ENCODE measurements at places on chromosomes 16 and 17.

GRCh38 chr17:50288306-50288705 is 14.0 kb downstream of the TMEM92 start:
- peak; percentile 64 for DNase-seq

GRCh38 chr17:18257268-18257981 is 1.1 kb downstream of the FLII start:
- peak; percentile 20 for DNase-seq

GRCh38 chr17:66605541-66605940 is 229.4 kb upstream of the CACNG5 start:
- no peak for DNase-seq

GRCh38 chr16:76278980-76279379 is 1.8 kb downstream of the CNTNAP4 start:
- no peak for DNase-seq

- DNase-seq, result no peak
Observed at GRCh38 chr16:71524566-71525553, 1.4 kb upstream of the CHST4 start.

GRCh38 chr16:47815655-47816054 is 340.1 kb downstream of the ABCC12 start:
- DNase-seq, result no peak

DNA sequence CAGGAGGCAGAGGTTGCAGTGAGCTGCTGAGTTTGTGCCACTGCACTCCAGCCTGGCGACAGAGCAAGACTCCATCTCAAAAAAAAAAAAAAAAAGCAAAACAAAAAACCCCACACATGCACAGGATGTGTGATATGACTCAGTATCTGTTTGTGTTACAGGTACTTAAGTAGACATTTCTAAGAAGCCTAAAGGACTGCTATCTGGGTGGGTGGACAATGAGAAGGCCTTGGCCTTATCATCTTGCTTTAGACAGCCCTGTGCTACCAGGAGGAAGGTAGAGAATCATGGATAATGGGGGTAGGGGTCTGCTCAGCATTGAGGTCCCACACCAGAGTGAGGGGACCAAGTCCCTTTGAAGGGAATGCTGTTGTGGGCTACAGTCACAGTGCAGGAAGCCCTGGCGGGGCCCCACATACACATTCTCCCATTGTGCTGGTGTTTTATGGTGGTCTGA is 26.7 kb downstream of the PLD6 start:
- no peak for DNase-seq

DNA sequence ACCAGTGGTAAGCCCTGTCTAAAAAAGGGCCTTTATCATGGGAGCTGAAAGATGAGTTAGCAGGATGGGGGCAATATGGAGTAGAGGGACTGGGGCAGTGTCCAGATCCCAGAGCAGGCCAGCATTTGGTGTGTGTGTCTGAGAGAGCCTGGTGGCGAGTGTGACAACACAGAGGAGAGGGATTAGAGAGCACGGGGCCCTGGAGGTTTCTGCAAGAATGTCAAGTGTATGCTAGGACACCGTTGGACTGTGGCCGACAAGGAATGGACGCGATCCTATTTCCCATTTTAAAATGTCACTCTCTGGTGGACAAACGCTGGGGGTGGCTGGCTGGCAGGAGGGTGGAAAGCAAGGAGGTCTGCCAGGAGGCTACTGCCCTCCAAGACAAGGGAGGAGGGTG is 12.4 kb downstream of the TAC4 start:
- no peak for DNase-seq

DNA sequence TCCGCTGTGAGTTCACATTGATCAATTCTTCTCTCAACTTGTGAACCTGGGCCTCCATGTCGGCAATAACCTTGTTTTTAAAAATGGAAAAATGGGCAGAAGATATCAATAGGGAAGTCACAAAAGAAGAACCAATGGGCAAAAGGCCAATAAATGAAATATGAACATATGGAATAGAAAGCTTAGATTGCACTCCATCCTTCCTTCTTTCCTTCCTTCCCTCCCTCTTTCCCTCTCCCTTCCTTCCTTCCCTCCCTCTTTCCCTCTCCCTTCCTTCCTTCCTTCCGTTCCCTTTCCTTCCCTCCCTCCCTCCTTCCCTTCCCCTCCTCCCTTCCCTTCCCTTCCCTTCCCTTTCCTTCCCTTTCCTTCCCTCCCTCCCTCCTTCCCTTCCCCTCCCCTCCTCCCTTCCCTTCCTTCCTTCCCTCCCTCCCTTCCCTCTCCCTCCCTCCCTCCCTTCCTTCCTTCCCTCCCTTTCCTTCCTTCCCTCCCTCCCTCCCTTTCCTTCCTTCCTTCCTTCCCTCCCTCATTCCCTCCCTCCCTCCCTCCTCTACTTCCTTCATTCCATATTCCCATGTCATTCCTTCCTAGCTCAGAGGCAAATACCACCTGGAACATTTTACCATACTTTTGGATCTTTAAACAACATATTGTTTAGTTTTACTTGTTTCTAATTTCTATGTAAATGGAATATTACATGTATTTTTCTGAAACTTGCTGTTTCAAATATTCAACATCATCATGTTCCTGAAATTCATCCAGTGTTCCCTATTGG is 290.7 kb upstream of the AXIN2 start:
- no peak for DNase-seq

- DNase-seq, result peak; percentile 70
Observed at GRCh38 chr17:72270273-72270924, 149.6 kb downstream of the SOX9 start.

DNA sequence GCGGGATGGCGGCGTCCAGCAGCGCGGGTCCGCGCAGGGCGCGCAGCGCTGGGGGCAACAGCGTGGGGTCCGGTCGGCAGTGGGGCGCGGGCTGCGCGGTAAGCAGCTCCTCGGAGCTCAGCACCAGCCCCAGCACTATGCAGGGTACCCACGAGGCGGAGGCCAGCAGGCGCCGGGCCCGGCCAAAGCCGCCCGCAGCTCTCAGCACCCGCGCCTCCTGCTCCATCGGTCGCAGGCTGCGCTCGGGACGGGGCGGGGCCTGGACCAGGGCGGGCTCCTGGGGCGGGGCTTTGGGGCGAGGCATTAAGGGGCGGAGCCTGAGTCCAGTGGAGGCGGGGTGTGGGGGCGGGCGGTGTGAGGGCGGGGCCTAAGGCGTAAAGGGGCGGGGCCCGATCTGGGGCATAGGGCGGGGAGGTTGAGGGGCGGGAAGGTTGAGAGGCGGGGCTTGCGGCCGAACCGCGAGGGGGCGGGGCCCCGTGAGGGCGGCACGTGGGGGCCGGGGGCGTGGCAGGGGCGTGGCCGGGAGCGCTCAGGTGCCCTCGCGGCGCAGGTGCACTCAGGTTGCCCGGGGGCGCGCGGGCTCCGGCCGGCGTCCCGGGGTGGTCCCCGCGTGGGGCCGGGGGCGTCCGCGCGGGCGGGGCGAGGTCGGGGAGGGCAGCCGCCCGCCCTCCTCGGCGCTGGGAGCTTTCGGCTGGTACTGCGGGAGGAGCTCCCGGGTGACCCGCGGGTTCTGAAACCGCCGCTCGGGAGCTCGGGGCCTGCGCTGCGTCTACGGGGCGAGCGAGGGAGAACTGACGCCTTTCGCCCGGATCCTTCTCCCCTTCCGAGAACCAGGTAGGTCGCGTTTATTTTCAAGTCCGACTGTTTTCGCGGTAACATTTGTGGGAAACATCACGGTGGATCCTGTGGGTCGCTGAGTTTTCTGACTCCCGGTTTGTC is 1.4 kb upstream of the SLC22A31 start:
- peak; percentile 91 for DNase-seq

DNA sequence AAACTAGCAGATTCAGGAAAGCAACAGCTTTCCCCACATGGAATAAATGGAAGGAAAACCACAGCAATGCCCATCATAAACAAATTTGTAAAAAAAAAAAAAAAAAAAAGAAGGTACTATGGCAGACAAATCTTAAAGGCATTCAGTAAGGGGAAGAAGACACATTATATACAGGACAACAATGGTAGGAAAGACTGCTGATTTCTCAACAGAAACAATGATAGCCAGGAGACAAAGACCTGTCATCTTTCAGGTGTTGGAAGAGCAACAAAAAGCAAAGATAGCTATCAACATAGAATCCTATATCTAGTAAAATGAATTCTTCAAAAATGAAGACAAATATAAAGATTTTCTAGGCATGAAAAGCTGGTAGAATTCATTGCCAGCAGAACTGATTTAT is 65.9 kb downstream of the KCNJ2 start:
- no peak for DNase-seq

DNA sequence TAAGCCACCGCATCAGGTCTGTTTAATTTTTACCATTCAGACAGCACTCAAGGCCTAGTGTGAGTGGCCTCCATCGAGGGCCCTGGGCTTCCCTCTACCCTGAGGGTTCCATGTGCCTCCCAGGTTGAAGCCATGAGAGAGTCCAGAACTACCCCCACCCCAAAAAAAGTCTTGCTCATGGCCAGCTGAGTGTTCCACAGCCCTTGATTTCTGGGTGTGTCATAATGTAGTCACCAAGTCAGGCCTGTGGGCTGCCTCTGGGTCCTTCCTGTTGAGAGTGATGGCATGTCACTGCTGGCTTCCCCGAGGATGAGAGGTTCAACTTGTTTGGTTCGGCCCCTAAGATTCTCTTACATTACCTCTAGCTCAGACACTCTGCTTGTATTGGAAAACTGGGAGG is 100.6 kb downstream of the PITPNC1 start:
- DNase-seq, result no peak

DNA sequence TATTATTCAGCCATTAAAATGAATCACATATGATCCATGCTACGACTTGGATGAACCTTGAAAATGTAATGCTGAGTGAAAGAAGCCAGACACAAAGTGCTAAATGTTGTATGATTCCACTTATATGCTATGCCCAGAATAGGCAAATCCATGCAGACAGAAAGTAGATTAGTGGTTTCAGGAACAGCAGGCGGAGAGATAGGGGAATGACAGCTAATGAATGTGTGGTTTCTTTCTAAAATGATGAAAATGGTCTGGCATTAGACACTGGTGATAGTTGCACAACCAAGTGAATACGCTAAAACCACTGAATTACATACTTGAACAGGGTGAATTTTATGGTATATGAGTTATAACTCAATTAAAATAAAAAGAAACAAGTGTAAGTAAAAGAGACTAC is 121.8 kb upstream of the NOG start:
- no peak for DNase-seq

DNA sequence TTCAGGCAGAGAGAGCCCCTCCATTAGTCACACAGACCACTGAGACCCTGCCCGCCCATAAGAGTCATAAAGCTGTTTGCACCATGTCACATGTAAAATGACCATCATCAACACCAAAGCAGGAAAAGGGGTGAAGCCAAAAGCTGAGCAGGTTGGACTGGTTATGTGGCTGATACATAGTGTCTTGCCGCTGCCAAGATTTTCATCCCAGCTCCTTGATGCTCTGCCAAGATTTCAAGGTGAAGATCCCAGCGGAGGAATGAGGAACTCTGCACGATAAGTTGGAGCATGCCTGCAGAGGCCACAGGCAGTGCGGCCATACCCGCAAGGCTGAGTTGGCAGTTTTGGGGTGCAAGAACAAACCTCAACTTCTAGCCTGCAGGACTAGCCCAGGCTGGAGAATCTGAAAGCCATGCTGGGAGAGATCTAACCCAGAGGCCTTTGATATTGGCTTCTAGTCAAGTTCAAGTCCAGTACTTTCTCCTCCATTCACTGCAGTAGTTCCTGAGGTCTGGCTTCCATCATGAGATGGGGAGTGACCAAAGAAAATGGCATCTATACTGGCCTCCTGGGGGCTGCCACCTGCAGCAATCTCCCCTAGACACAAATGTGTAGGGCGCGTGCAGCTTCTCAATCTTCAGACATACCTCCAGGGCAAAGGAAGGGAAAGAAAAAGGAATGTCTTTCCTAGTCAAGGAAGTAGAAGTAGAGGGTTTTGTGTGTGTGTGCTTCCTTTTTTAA is 79.7 kb upstream of the NOL11 start:
- no peak for DNase-seq

DNA sequence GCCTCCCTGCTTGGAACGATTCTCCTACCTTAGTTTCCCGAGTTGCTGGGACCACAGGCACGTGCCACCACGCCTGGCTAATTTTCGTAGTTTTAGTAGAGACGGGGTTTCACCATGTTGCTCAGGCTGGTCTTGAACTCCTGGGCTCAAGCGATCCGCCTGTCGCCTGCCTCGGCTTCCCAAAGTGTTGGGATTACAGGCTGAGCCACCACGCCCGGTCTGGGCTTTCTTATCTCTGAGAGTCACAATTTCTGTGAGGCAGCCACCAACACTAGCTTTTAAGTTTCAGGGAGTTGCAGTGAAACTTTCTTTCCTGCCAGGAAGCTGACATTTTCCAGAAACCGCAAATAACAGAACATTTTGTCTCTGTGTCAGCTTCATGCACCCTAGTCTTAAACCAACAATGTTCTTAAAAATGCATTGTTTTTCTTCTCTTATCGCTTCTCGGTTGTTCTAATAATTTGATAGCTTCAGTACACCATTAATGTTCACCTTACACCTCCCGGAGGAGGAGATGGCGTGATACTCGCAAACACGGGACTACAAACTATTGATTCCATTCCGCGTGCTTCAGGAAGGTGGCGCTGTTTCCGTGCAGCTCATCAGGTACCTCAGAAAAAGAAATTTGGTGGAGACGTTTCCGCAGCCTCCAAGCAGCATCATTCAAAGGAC is 7.4 kb upstream of the DHRS7B start:
- peak; percentile 31 for DNase-seq

- DNase-seq, result no peak
Observed at GRCh38 chr17:78808163-78808562, 26.1 kb upstream of the CYTH1 start.

- no peak for DNase-seq
Observed at GRCh38 chr16:66617010-66617434, 12.5 kb downstream of the CMTM3 start.

GRCh38 chr17:28901866-28902818 is 737 bp downstream of the DHRS13 start:
- peak; percentile 38 for DNase-seq

- DNase-seq, result no peak
Observed at GRCh38 chr16:119835-120491, 18.5 kb downstream of the NPRL3 start.

DNA sequence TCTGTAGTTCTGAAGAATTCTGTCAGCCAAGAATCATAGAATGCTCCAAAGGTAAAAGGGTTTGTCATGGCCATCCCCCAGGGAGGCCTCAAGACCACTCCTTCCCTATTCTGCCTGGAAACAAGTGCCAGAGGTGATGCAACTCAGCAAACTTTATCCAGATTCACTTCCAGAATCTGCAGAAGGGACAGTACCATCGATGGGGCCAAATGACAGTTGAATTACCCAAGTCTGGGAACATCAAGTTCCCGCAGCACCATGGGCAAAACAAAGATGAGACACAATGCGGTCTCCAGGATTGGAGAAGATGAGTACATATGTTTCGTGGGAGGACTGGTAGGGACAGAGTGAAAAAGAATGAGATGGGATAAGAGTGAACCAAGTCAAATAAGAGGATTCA is 13.7 kb upstream of the TAT start:
- DNase-seq, result no peak

GRCh38 chr17:77891602-77892001 is 66.9 kb upstream of the TNRC6C start:
- no peak for DNase-seq

DNA sequence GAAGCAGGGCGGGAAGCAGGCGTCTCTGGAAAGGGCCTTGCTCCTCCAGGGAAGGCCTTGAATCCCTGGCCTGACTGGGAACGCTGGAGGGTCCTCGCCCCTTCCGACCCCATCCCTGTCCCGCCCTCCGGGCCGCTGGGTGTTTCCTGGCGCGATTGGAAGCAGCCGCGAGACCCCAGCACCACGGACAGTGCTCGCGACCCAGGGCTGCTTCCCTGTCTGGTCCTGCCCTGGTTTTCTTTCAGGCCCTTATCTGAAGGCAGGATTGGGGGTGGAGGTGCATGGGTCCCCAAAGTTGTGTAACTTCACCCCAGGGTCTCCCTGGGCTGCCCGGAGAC is 2.1 kb downstream of the MGAT5B start:
- no peak for DNase-seq

- no peak for DNase-seq
Observed at GRCh38 chr16:69093974-69094373, 11.5 kb upstream of the HAS3 start.

- DNase-seq, result no peak
Observed at GRCh38 chr17:18361837-18362697, 1.3 kb downstream of the SHMT1 start.
